Activated CD4-positive, alpha-beta T cell treated with anti-CD3 and anti-CD28 coated beads for 48 hours (primary cell): ENCODE measurements at places on chromosomes 6 and 20.

GRCh38 chr6:111804627-111805235 is 68.5 kb downstream of the FYN start:
- DNase-seq, result peak; percentile 76

DNA sequence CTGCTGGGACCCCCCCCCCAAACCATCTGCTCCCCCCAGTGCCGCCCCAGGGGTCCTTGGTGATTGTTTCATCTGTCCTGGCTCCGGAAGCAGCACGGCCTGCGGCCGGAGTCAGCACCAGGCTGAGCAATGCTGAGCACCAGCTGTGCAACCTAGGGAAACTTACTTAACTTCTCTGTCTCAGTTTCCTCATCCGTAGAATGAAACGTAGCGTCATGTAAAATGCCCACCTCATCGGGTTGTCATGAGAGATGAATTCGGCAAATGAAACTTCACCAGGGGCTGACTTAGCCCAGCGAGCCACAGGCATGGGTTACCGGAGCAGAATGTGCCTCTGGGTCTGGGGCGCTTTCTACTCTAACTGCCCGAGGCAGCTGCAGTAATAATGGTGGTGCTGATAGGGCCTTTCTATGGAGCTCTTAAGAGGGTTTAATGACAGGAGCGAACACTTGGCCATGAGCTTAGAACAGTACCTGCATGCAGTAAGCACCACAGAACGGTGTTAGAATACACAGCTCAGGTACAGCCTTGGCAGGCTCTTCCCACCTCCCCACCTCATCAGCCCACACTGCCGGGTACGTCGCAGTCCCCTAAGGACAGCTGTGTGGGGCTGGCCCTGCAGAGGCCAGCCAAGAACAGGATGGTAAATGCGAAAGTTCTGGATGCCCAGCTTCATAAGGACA is 1.7 kb downstream of the THBS2 start:
- DNase-seq, result no peak

- no peak for DNase-seq
These were observed 22.4 kb downstream of the MMP24 start for GRCh38 chr20:35248641-35249475.

DNA sequence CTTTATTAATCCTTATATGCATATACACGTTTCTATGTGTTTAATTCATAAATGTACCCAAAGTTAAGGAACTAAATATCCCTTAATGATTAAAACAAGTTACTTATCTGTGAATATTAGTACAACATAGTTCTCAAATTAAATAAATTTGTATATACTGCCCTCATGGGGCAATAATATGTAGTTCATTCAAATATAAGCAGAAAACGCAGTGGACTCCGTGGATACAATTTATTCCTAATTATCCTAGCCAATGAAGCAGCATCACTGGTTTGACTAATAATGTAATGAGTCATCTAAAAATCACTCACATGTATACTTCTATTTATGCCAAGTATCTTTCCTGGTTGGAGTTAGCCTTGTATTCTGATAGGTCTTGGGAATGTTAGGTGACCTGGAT is 111.6 kb downstream of the TBC1D32 start:
- no peak for DNase-seq
